ENCODE measurements at places on chromosomes 12 and 14. TPM values are rescaled to one million over a fixed set of nuclear protein-coding genes. Genes with fewer than 3 reads are reported as not detected.

The DIO3 gene
- polyA plus RNA-seq = not detected

The CLEC4C gene
- not detected for polyA plus RNA-seq

- no peaks in the 10 kb centered on the region for H3K27me3 ChIP-seq
- no peak overlapping the region for H3K4me3 ChIP-seq
- no peak overlapping the region for H3K27ac ChIP-seq
Measured at GRCh38 chr12:54220567-54220966, 31.8 kb upstream of the SMUG1 start.

DNA sequence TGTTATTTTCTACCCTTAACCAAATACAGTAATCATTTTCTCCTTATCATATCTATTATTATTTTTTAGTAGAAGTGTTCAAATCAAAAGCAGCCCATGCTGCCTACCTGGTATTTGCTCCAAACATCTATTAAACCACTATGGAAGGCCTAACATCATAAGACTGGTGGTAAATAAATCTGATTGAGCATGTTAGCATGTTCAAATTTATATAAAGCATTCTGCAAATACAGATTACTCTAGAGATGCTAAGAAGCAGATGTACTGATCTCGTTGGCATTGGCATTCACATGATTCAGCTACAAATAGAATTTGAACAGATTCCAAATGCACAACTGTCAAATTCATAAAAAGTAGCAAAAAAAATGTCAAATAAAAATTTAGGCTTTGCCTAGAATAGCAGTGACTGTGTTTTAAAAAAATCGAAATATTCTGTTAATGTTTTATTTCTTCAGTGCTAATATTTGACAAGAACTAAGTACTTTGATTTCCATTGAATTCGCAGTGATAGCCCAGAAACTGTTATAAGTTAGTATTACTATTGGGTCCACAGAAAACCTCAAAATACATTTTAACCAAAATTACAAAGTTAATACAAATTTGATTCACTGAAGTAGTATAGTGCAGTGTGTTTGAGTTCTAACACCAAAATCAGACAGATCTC, 9.4 kb upstream of the OSBPL8 start:
- no peak overlapping the region for H3K4me3 ChIP-seq
- no peaks in the 10 kb centered on the region for H3K36me3 ChIP-seq
- H3K27me3 ChIP-seq = no peaks in the 10 kb centered on the region
- H3K27ac ChIP-seq = no peak overlapping the region
- H3K4me1 ChIP-seq = no peaks in the 10 kb centered on the region
- DNase-seq = no peak

DNA sequence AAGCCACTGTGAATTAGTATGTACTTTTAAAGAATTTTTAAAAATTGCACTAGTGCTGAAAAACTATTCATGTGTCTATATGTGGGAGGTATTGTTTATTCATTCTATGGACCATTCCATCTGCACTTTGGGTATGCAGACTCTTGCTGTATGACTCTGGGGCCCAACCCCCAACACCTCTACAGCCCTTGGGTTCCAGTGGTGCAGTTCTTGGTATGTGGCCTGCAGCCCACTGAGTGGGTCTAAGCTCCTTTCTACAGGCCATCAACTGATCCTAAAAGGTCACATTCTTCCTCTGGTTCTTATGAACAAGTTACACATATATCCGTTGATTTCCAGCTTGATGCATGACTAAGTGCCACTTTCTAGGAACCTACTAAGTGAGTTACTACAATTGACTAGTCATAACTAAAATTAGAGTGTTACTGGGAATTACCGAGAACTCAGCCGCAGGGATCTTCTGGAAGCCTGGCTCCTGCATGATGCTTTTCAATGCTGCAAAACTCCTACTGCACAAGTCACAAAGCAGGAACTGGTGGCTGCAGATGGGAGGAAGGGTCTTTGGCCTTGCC, 62.4 kb upstream of the MED13L start:
- peaks cover 11% of the 10 kb centered on the region for H3K4me1 ChIP-seq
- H3K27ac ChIP-seq = no peak overlapping the region
- DNase-seq = peak; percentile 84
- no peaks in the 10 kb centered on the region for H3K36me3 ChIP-seq
- H3K27me3 ChIP-seq = no peaks in the 10 kb centered on the region
- H3K4me3 ChIP-seq = no peak overlapping the region

GRCh38 chr14:24463017-24463883, 20.7 kb upstream of the SDR39U1 start:
- H3K36me3 ChIP-seq = no peaks in the 10 kb centered on the region
- no peaks in the 10 kb centered on the region for H3K27me3 ChIP-seq
- no peaks in the 10 kb centered on the region for H3K4me1 ChIP-seq
- H3K27ac ChIP-seq = no peak overlapping the region

The RPGRIP1 gene
- polyA plus RNA-seq = not detected

DNA sequence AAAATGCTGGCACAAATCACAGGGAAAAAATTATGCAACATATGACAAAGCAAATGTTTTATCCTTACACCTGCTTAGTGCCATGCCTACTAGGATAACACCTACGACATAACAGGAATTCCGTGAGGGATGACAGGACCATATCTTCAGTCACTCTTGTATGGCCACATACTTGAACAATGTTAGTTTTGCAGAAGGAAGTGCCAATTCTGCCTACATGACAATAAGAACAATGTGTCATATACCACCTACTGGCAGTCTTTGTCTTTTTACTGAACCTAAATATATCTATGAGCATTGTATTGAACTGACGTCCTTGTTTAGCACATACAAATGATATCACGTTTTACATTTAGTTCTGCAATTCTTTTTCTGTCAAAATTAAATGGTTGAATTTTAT, 234.0 kb downstream of the ADAMTS20 start:
- H3K4me3 ChIP-seq = no peak overlapping the region
- no peaks in the 10 kb centered on the region for H3K36me3 ChIP-seq
- no peaks in the 10 kb centered on the region for H3K27me3 ChIP-seq
- no peak overlapping the region for H3K27ac ChIP-seq

DNA sequence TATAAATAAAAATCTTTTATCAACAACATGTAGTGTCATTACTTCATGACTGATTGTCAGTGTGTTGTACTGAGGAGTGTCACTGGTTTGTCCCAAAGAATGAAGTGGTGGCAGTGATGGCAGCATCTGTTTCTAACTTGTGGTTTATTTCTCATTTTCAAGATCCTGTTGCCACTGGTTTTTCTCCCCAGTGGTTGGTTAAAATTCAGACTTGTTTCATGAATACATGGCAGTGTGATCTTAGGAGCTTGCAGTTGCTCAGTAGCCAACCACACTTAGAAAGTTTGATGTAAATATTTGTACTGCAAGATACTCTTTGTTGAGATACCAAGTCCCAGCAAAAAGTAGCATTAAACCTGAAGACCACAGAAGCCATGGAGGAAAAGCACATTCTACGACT, 69.8 kb downstream of the PLEKHA5 start:
- no peaks in the 10 kb centered on the region for H3K27me3 ChIP-seq
- H3K36me3 ChIP-seq = no peaks in the 10 kb centered on the region
- H3K27ac ChIP-seq = no peak overlapping the region
- H3K4me3 ChIP-seq = no peak overlapping the region
- peaks cover 28% of the 10 kb centered on the region for H3K4me1 ChIP-seq

- no peak overlapping the region for H3K4me3 ChIP-seq
- H3K27me3 ChIP-seq = no peaks in the 10 kb centered on the region
- peaks cover 8% of the 10 kb centered on the region for H3K4me1 ChIP-seq
- no peak for DNase-seq
- no peak overlapping the region for H3K27ac ChIP-seq
- no peaks in the 10 kb centered on the region for H3K36me3 ChIP-seq
Measured at GRCh38 chr12:57419495-57419894, 11.3 kb downstream of the R3HDM2 start.

DNA sequence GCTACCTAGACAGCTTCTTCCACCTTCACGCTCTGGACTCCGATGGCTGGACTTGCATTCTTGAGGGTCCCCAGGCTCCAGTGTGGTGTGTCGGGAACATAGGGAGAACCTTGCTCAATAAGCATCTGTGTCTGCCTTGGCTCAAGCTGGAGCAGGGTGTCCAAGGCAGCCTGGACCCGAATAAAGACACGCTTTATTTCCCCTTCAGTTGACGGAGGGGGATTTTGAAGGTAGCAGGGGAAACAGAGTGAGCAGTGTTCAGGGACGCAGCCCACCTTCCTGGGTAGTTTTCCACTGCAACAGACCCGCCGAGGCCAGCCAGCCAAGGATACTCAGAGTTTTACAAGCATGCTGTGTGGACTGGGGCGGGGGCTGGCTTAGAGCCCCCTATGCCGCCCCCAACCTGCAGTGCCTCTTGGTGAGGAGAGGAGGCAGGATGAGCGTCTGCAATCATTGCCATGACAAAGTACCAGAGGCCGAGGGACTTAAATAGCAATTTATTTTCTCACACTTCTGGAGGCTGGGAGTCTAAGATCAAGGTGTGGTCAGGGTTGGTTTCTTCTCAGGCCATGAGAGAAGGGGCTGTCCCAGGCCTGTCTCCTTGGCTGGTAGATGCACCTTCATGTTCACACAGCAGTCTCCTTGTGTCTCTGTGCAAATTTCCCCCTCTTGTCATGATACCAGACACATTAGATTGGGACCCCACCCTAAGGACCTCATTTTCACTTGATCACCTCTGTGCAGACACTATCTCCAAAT, 201.2 kb downstream of the CHST11 start:
- no peak for DNase-seq
- no peak overlapping the region for H3K4me3 ChIP-seq
- no peaks in the 10 kb centered on the region for H3K36me3 ChIP-seq
- H3K27ac ChIP-seq = no peak overlapping the region

DNA sequence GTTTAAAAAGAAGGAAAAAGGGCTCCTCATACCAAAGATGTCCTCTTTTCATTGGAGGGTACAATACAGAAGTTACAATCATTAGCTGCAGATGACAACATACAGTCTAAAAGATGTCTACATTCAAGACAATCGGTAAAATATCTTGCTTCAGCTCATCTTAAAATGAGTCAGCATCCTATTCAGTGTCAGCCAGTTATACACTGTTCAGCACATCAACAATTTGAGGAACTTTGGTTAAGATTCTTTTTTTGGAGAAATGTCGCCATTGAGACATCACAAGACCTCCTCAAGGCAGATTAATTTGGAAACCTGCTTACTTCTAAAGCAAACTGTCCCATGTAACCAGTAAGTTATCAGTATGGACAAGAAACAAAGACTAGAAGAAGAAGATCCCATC, 100.7 kb upstream of the SLC38A4 start:
- H3K27me3 ChIP-seq = no peaks in the 10 kb centered on the region
- DNase-seq = no peak
- no peak overlapping the region for H3K4me3 ChIP-seq
- H3K27ac ChIP-seq = no peak overlapping the region
- H3K36me3 ChIP-seq = no peaks in the 10 kb centered on the region

DNA sequence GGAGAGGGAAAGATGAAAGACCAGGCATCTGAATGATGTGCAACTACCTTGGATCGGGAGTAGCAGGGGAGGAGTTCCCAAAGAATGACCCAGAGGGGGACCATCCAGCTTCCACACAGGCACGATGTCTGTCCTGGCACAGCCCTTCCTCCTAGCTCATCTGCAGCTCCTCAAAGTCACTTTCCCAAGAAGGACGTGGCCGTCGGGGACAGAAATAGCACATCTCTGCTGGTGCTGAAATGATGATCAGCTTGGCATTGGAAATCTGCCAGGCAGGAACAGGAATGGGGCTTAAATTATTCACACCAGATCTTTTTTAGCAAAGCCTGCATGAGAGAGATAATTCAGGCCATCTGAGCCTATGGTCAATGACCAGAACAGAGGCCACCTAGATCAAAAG, 41.7 kb downstream of the TSPAN11 start:
- H3K27me3 ChIP-seq = peaks cover 13% of the 10 kb centered on the region
- no peak overlapping the region for H3K27ac ChIP-seq
- no peak overlapping the region for H3K4me3 ChIP-seq
- no peaks in the 10 kb centered on the region for H3K36me3 ChIP-seq
- no peak for DNase-seq

DNA sequence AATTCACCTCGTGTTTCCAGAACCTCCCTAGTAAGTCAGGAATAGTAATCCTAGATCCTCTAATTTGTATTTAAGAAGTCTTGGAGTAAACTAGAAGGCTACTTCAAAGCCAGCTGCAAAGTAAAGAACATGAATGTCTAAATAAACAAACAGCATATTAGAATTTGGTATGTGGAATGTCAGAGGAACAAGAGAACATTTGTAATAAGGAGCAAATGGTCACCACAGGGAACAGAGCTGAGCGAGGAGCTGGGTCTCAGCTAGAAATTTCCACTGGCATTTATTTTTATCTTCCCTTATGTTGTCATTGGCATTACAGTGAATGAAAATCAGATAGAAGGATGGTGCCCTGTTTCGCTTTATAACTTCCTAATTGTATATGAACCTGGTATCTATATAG, 50.2 kb downstream of the FRMD6 start:
- peaks cover 61% of the 10 kb centered on the region for H3K4me1 ChIP-seq
- no peaks in the 10 kb centered on the region for H3K27me3 ChIP-seq
- peak overlapping the region; percentile 68 for H3K27ac ChIP-seq
- H3K36me3 ChIP-seq = peaks cover 93% of the 10 kb centered on the region
- no peak for DNase-seq

DNA sequence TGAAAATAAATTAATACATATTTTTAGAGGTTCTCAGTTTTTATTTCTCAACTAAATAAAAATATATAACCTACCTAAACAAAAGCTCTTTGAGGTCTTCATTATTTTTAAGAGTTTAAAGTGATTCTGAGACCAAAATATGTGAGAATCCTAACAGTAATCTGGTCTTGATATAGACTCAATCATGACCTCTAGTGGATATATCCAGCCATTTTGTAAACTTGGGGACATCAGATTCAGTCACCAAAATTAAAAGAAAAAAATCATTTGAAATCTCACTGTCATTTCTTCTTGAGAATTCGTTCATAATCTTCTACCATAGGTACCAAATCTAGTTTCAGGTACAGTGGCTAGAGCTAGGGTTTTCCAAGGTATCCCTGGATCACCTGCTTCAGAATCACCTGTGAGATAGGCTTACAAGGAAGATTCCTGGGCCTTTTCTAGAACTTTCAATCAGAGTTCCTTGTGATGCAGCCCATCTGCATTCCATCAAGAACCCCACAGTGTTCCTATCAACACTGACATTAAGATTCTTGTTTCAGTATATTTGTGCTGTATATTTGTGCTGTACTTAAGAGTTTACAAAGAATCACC, 214.9 kb downstream of the ADAMTS20 start:
- H3K27me3 ChIP-seq = no peaks in the 10 kb centered on the region
- DNase-seq = peak; percentile 67
- H3K27ac ChIP-seq = 0 out of 2 replicates have a peak overlapping the region, but pooled peaks have one; percentile 52
- peaks cover 57% of the 10 kb centered on the region for H3K4me1 ChIP-seq
- no peak overlapping the region for H3K4me3 ChIP-seq
- no peaks in the 10 kb centered on the region for H3K36me3 ChIP-seq

The MMP17 gene
- polyA plus RNA-seq = 13.8 TPM

- peak; percentile 50 for DNase-seq
- peaks cover 36% of the 10 kb centered on the region for H3K36me3 ChIP-seq
- peaks cover 35% of the 10 kb centered on the region for H3K4me1 ChIP-seq
Measured at GRCh38 chr12:56591961-56592360, 38.2 kb downstream of the BAZ2A start.

Data from GM23248 (cell line).